ENCODE measurements at places on chromosomes 2 and 18. TPM values are rescaled to one million over a fixed set of nuclear protein-coding genes. Genes with fewer than 3 reads are reported as not detected.

DNA sequence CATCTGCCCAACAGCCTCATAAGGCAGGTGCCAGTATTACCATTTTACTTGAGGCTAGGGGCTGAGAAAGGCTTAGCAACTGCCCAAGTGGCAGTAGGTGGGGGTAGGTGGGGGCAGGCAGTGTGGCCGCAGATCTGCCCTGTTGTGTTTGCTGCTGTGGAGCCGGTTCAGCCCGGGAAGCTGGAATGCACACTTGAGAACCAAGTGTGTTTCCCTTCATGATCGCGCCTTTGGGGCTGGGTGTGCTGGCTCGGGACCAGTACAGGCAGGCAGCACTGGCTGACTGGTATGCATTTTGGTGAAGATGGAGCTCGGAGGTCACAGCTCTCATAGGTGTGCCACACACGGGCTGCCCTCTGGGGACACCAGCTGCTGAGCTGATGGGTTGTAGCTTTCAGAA is 85.1 kb downstream of the CABLES1 start:
- no peak for DNase-seq

Gene HOXD13
- not detected for total RNA-seq

- no peak for DNase-seq
Measured at GRCh38 chr2:120814352-120814751, 78.7 kb downstream of the GLI2 start.

- DNase-seq, result no peak
Measured at GRCh38 chr2:150143087-150143536, 344.4 kb downstream of the RND3 start.

Measured in CD8-positive, alpha-beta T cell (primary cell).